ENCODE measurements at places on chromosomes 3 and 15. TPM values are rescaled to one million over a fixed set of nuclear protein-coding genes. Genes with fewer than 3 reads are reported as not detected.

GRCh38 chr3:37943631-37944314 lies 46.8 kb upstream of the VILL start:
- ATAC-seq, result no peak

The GRAMD1C gene
- 0.54 TPM for total RNA-seq

- ATAC-seq, result no peak
Observed at GRCh38 chr3:156812521-156813335, 13.4 kb upstream of the LEKR1 start.

DNA sequence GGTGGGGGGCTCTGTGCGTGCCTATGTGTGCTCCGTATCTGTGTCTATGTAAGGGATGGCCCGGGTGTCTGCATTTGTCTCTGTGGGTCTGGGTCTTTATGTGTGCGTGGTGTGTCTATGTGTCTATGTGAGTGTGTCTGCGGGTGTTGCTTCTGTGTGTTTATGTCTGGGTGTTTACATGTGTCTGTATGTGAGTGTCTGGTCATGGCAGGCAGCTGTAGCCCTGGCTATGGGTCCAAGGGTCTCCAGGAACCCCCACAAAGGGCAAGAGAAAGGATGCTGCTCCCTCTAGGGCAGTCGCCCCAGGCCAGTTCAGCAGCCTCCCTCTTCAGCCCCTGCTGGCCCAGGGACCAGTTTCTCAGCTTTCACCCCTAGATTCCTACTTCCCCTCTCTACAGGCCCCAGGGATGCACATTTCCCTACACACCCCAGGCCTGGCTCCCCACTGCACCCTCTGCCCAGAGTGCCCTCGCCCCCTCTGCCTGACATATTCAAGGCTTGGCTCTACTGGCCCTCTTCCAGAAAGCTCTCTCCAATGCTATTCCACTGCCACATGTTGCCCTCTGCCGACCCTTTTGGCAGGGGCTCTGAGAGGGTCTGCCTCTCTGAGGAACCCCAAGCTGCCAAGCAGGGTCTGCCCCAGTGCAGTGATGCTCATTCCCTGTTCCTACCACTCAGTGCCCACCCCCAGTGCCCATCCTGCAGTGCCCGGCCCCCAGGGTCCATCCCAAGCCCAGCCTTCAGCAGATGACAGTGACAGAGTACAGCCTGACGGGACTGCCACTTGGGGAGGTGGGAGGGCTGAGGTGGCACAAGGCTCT lies 1.0 kb upstream of the MYL3 start:
- no peak for ATAC-seq

The SEC11A gene
- total RNA-seq, result 110 TPM

DNA sequence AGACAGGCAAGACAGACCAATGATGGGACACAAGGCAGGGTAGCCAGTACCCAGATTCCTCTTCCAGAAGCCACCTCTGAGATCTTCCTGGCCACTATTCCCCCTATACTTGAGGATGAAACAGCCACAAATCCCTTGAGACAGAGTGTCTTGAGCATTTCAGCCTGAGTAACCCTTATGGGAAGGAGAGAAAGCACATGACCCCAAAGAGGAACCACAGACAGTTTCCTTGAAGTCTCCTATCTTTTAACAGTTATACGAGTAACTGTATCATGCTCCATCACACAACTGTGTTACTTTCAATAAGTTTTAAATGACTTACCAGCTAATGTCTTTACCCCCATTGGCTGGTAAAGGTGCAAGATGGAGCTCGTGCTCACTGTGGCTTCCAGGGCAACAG lies 9.3 kb downstream of the VIPR1 start:
- ATAC-seq, result no peak

GRCh38 chr3:5126586-5126985 lies 4.5 kb downstream of the ARL8B start:
- ATAC-seq, result no peak

The ANKUB1 gene
- not detected for total RNA-seq

The DPPA4 gene
- total RNA-seq, result not detected

The SIDT1 gene
- 0.15 TPM for total RNA-seq

The MYO5A gene
- total RNA-seq, result 30.7 TPM

DNA sequence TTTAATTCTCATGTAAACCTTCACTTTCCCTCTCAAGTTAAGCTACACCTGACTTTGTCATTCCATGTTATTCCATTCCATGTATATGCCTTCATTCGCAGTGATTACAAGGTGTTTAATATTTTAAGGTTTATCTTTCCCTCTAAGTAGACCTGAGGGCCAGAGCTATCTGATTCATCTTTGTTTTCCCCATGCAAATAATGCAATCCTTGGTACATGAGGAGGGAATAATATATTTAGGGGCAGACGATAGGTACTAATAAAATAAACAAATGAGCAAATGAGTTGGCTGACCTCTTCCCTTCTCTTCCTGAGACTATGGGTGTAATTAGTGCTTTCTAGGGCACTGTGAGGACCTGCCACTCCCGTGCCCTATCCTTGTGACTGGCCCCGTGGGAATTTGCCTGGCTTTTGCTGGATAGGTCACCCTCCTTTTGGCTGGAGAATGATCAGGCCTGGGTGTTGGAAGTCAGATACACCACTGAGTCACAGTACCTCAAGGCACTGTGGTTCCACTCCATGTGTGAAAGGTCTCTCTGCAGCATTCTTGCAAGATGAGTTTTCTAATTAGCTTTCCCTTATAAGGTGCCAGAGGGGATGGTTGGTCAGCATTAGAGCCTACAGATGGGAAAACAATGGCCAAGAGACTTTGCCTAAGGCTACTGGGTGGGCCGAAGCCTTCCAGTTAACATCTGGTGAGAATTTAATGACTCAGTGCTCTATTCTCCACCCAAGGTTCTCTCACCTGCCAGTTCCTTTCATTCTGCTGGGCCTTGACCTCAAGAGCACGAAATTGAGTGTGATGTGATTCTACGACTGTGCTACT lies 183.2 kb downstream of the P3H2 start:
- no peak for ATAC-seq

- ATAC-seq, result no peak
Observed at GRCh38 chr3:107988460-107989175, 102.2 kb downstream of the CD47 start.

GRCh38 chr15:64596701-64597476 lies 136.5 kb downstream of the ZNF609 start:
- no peak for ATAC-seq

GRCh38 chr3:134638385-134639030 lies 12.3 kb downstream of the KY start:
- ATAC-seq, result no peak

DNA sequence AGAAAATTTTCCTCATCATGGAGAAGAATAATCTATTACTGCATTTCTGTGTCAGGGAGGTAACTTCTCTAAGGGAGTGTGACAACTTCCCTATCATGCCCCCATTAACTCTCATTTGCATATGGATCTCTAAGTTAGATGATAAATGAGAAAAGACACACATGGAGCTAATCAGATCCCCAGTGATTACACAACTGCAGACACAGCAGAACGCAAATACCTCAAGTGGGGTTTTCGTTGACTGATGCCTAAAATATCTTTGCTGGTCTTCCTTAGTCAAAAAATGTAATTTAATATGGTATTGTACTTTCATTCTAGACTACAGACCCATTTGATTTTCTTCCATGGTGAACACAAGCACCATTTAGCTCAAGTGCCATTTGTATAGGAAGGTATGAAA lies 630.5 kb downstream of the TBL1XR1 start:
- no peak for ATAC-seq

DNA sequence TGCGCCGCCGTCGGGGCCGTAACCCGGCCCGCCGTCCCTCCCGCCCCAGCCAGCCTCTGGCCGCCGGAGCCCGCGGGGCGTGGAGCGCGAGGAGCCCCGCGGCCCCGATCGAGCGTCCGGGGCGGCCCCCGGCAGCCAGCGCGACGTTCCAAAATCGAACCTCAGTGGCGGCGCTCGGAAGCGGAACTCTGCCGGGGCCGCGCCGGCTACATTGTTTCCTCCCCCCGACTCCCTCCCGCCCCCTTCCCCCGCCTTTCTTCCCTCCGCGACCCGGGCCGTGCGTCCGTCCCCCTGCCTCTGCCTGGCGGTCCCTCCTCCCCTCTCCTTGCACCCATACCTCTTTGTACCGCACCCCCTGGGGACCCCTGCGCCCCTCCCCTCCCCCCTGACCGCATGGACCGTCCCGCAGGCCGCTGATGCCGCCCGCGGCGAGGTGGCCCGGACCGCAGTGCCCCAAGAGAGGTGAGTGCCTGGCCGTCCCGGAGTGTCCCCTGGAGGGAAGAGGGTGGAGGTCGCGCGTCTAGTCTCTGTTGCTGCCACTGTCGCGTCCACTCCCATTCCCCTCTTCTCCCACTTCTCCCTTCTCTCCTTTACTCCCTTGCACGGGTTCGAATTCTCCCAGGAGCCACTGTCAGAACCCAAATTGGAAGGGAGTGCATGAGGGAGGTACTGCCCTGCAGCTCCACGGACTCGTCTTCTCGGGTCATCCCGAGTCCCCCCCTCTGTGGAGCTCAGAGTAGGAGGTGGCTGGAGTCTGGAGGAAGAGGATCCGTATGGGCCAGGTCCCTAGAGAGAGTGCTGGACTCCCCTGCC lies 585 bp downstream of the CSK start:
- peak; percentile 56 for ATAC-seq

The SLCO2A1 gene
- total RNA-seq, result 12.0 TPM

DNA sequence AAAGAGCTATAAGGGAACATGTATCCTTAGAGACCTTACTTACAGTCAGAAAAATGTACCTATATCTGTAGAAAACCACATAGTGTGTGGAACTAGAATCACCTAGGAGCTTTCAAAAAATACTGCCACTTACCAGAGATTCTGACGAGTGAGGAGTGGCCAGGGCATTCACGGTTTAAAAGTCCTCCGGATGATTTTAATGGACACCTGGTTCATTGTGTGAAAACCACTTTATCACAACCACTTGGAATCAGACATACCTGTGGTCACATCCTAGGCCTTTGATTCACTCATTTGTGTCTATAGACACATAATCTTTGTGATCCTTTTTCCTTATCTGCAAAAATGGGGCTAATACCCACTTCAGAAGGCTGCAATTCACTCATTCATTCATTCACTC lies 159.8 kb downstream of the MBNL1 start:
- no peak for ATAC-seq

- no peak for ATAC-seq
Observed at GRCh38 chr3:21722301-21722700, 28.7 kb downstream of the ZNF385D start.
